ENCODE measurements at places on chromosomes 7 and 10.
A peak's percentile ranks its signal among the peaks of the same experiment; 100 is the strongest.

- H3K4me1 ChIP-seq: no peaks in the 10 kb centered on the region
- H3K4me3 ChIP-seq: no peak overlapping the region
- no peaks in the 10 kb centered on the region for H3K27me3 ChIP-seq
- no peak for DNase-seq
Observed at GRCh38 chr7:2956076-2956475, 87.6 kb downstream of the CARD11 start.

DNA sequence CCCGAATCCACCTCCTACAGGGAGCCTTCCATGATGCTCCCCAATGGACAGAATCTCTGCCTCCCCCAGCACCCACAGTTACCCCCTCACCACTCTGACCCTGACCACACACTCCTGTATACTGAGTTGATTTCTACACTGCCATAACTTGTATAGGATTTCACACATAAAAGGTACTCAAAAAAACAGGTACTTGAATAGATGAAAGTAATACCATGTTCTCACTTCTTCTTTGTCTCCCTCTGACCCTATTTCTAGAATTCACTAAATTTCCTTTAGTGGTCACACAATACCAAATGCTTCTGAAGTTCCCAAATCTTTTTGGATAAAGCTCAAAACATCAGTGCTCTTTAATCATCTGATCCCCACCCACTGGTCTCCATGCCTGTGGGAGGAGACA, 45.4 kb downstream of the HSPA12A start:
- H3K27me3 ChIP-seq: no peaks in the 10 kb centered on the region
- no peaks in the 10 kb centered on the region for H3K36me3 ChIP-seq
- peaks cover 8% of the 10 kb centered on the region for H3K4me1 ChIP-seq
- H3K27ac ChIP-seq: no peak overlapping the region
- no peak overlapping the region for H3K4me3 ChIP-seq

DNA sequence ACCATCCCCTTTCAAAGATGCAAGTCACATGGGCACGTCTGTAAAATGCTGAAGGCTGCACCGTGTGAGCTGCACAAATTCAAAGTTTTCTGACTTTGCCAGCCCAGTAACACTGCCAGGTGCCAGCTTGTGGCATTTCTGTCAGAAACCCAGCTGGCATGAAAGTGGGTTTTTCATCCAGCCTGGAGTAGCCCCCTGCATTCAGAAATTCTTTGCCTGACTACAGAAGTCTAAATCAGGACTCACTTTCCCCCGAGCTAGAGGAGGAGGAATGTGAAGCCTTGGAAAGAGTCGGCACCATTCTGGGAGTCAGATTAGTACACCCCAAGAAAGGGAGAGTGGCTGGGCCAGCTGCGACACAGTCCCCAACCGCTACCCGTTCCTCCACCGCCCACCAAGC, 56.7 kb upstream of the EN2 start:
- H3K36me3 ChIP-seq: no peaks in the 10 kb centered on the region
- no peaks in the 10 kb centered on the region for H3K4me1 ChIP-seq
- no peak overlapping the region for H3K4me3 ChIP-seq
- no peak for DNase-seq
- H3K27me3 ChIP-seq: no peaks in the 10 kb centered on the region
- H3K27ac ChIP-seq: no peak overlapping the region

- no peak overlapping the region for H3K4me3 ChIP-seq
- no peak overlapping the region for H3K27ac ChIP-seq
- H3K4me1 ChIP-seq: no peaks in the 10 kb centered on the region
- no peaks in the 10 kb centered on the region for H3K36me3 ChIP-seq
- DNase-seq: no peak
- no peaks in the 10 kb centered on the region for H3K27me3 ChIP-seq
Observed at GRCh38 chr7:38541440-38541839, 89.7 kb downstream of the AMPH start.

DNA sequence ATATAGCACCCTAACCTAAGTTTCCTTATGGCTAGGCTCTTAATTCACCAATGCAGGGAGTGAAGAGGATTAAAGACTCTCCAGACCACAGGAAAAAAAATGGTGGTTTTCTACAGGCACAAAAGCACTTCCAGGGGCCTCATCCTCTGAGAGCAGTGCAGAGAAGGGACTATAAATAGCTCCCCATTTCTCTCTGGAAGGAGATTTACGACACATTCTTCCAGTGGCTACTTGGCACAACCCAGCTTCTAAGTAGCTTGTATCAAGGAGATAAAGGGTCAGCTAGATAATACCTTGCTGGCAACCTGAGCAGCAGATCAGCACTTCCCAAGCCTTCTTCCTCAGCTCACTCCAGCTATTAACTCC, 73.5 kb downstream of the CRPPA start:
- DNase-seq: no peak
- H3K27me3 ChIP-seq: no peaks in the 10 kb centered on the region
- no peak overlapping the region for H3K27ac ChIP-seq
- no peak overlapping the region for H3K4me3 ChIP-seq
- H3K4me1 ChIP-seq: no peaks in the 10 kb centered on the region

GRCh38 chr7:99465421-99465768, 572 bp downstream of the ATP5MF start:
- H3K27ac ChIP-seq: peak overlapping the region; percentile 37
- H3K27me3 ChIP-seq: no peaks in the 10 kb centered on the region

GRCh38 chr7:46168671-46169383, 247.8 kb upstream of the IGFBP3 start:
- no peak for DNase-seq
- no peak overlapping the region for H3K27ac ChIP-seq
- no peak overlapping the region for H3K4me3 ChIP-seq
- H3K4me1 ChIP-seq: no peaks in the 10 kb centered on the region
- no peaks in the 10 kb centered on the region for H3K36me3 ChIP-seq
- H3K27me3 ChIP-seq: no peaks in the 10 kb centered on the region

- no peak overlapping the region for H3K27ac ChIP-seq
- H3K4me1 ChIP-seq: no peaks in the 10 kb centered on the region
- no peaks in the 10 kb centered on the region for H3K27me3 ChIP-seq
Observed at GRCh38 chr10:79255007-79255507, 92.2 kb upstream of the PPIF start.

All from H9 (cell line).